ENCODE measurements at places on chromosomes 13 and 19.

GRCh38 chr19:52741951-52742485, 7.2 kb upstream of the ZNF611 start:
- no peak for DNase-seq

DNA sequence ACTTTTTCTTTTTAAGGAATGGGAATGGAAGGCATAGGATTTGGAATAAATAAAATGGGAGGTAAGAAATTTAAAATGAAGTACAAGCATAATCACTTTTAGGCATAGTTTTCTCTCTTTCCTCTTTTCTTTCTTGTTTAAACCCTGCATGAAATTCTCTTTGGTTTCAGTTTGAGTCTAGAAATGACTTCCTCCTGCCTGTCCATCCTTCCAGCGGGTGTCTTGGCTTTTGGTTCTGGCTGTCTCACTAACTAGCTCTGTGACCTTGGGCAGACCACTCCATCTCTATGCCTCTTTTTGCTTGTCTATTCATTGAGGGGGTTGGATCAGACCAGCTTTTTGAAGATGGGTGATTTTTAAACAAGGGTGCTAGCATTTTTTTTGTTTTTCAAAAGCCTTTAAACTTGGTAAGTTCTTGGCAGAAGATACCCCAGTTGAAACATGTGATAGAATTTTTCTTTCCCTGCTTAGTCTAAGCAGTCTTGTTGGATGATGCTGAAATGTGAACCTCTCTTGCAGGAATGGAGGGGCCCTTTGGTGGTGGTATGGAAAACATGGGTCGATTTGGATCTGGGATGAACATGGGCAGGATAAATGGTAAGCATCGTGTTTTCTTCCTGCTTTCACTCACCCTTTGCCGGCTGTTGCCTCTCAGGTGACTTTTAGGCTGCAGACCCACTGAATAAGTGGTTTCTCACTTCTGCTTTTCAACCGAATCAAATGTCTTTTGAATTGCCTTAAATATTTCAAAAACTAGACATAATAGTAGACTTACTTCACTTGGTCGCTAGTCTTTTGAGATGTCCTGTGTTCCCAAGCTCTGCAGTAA, 28.6 kb downstream of the PRAM1 start:
- DNase-seq, result no peak

DNA sequence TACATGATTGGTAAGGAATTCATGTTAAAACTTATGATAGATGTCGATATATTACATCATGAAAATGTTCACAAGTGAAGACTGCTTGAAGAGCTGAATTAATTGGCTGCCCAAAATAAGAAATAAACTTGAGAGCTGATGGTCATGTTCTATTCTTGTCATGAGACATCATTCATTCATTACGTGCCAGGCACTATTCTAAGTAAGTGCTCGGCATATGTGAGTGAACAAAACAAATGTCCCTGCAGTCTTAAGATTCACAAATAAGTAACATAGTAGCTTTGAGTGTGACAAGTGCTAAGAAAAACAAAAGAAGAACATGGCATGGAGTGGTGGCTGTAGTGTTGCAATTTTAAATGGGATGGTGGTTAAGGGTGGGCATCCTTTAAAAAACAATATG, 329.3 kb downstream of the SUCLA2 start:
- no peak for DNase-seq

GRCh38 chr13:107031716-107032115, 463.8 kb upstream of the ARGLU1 start:
- DNase-seq, result no peak

GRCh38 chr13:109043636-109044035, 414.2 kb downstream of the MYO16 start:
- DNase-seq, result no peak

DNA sequence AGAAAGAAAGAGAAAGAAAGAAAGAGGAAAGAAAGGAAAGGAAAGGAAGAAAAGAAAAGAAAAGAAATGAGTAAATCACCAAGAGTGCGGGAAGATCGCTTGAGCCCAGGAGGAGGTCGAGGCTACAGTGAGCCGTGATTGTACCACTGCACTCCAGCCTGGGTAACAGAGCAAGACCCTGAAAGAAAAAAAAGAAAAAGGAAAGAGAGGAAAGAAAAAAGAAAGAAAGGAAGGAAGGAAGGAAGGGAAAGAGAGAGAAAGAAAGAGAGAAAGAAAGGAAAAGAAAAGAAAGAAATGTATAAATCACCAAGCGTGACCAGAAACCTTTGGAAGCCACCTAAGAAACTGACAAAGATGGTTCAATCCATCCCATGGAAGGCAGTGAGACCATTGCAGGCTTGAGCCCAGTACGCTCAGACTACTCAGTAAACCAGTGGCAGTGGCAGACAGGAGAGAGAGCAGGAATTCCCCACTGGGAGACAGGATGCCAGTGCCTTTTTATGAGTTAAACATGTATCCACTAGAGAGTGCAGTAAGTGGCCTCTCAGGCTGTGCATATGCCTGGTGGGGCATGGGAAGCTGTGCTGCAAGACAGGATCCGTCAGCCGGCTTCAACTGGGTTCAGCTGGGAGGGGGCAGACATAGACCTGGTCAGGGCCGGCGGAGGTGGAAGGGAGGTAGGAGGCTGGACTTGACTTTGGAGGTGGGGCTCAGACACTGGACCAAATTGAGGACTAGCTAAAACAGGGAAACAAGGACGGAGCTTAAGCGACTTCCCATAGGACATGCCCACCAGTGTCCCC, 4.8 kb downstream of the GPR42 start:
- no peak for DNase-seq

DNA sequence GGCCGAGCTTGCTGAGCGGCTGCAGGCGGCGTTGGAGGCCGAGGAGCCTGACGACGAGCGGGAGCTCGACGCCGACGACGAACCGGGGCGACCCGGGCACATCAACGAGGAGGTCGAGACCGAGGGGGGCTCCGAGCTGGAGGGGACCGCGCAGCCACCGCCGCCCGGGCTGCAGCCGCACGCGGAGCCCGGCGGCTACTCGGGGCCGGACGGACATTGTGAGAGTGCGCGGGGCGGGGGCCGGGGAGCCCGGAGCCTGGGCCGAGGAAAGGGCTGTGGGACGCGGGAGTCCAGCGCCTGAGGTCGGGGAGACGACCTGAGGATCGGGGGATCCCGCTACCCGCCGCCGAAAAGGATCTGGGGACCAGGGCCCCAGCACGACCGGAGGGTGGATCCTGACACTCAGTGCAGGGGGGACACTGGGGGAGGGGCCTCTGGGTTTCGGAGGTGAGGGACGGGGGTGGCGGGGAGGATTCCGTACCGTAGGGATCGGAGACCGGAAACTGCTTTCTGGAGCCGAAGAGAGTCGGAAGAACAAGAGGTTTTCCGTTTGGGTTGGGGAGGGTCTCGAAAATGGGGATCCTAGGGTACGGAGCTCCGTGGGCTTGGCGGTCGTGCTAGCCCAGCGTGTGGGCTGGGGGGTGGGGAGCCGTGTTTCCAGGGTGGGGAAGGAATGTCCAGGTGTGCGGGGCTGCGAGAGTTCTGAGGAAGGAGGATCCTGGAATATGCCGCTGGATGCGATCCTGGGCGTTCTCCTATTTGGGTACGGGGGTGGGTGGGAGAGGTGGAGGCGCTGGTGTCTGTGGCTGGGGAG, 616 bp downstream of the HNRNPUL1 start:
- DNase-seq, result peak; percentile 61

DNA sequence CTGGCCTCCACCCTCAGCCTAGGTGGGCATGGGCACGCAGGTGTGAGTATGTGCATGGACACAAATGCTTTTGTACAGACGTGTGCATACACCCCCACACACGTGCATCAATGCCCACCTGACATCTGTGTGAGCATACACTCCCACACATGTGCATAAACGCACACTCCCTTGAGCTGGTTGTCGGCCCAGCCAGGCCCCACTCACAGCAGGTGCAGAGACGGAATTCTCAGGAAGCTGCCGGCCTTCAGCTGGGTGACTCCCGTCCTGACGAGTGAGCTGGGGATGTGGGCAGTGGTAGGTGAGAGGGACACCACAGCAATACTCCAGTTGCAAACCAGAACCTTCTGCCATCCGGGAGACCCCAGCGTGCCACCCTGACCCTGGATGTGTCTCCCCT, 1.0 kb downstream of the LGI4 start:
- no peak for DNase-seq

DNA sequence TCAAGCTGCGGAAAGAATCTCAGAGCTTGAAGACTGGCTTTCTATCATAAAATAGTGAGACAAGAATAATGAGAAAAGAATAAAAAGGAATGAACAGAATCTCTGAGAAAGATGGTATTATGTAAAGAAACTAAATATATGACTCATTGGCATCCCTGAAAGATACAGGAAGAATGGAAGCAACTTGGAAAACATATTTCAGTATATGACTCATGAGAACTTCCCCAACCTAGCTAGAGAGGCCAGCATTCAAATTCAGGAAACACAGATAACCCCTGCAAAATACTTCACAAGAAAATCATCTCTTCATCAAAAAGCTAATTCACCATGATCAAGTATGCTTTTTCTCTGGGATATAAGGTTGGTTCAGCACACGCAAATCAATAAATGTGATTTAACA, 2318.0 kb downstream of the PCDH9 start:
- DNase-seq, result no peak

- no peak for DNase-seq
These were observed 81.2 kb upstream of the STK24 start for GRCh38 chr13:98658131-98658530.

DNA sequence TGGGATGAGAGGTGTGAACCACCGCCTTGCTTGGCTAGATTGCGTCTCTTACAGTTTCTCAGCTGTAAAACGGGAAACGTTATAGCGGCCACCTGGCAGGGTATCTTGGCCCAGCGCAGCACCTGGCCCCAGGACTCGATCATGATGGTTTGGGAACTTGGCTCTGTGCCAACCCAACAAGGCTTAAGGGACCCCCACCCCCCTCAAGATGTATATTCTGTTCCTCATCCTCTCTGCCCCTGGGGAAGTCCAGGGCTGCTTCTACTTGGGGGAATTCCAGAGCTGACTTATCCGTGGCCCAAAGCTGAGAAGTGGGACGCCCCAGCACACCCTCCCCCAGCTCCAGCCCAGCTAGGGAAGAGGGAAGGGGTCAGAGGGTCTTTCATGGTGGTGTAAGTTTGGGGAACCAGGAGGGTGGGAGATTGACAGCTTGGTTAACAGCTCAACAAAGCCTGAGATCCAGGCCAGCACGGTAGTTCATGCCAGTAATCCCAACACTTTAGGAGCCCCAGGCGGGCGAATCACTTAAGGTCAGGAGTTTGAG, 695 bp downstream of the ICAM1 start:
- no peak for DNase-seq

DNA sequence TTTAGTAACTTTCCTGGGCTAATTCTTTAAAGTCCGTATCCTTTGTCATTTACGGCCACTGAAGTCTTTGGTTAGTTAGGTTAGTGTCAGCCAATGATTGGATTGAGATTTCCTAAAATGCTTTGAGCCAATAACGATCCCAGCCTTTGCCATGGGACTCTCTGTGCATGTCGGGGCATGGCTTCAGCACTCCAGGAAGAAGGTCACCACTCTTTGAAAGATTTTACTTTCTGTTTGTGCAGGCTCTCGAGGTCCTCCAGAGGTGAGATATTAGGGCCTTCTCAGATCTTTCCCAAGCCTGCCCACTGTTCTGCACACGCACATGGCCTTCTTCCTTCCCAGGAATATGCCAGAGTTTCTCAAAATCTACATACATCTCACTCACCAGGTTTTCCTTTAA, 153.7 kb upstream of the ARGLU1 start:
- no peak for DNase-seq

- no peak for DNase-seq
These were observed 721.5 kb upstream of the KLHL1 start for GRCh38 chr13:70829748-70830147.

GRCh38 chr19:18846862-18847548, 15.2 kb downstream of the UPF1 start:
- DNase-seq, result peak; percentile 98

DNA sequence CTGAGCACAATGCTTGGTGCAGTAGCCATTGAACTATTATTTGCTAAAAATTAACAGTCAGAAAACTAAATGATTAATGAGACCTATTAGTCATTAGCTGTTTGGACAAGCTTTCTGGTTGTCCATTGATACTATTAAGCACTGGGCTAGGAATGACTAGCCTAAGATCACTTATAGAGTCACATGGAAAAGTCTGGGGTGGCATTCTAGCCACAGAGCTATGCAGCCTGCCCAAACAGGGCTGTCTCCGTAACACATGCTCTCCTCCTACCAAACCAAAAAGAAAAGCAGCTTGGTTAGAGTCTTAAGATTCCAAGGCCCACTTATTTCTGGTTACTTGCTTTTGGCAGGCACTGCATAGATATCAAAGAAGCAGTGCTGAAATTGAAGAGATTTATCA, 193.5 kb upstream of the NBEA start:
- no peak for DNase-seq

- DNase-seq, result no peak
These were observed 947.8 kb downstream of the TUBA3C start for GRCh38 chr13:18233783-18234299.

GRCh38 chr19:17232258-17232657, 6.2 kb downstream of the OCEL1 start:
- DNase-seq, result no peak

DNA sequence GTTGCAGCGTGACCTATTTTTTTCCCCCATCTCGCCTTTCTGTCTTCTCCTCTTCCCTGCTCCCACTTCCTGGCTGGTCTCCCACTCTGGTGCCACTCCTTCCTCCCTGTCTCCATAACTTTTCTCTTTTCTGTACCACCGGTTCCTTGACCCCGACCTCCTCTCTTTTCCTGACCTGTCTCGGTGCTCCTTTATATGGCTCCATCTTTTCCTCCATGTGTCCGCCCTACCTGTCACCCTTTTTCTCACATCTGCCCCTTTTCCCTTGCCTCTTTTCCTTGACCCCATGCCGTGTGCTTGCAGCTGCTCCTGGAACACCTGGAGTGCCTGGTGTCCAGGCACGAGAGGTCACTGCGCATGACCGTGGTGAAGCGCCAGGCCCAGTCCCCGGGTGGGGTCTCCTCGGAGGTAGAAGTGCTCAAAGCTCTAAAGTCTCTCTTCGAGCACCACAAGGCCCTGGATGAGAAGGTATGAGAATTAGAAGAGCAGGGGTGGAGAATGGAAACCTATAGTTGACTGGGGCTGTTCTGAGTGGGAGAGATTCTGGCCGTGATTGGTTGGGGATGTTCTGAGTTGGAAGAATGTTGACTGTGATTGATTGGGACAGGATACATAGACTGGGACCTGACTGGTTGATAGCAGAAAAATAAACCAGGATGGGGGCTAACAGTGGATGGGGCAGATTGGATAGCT, 9.3 kb downstream of the PPFIA3 start:
- no peak for DNase-seq

DNA sequence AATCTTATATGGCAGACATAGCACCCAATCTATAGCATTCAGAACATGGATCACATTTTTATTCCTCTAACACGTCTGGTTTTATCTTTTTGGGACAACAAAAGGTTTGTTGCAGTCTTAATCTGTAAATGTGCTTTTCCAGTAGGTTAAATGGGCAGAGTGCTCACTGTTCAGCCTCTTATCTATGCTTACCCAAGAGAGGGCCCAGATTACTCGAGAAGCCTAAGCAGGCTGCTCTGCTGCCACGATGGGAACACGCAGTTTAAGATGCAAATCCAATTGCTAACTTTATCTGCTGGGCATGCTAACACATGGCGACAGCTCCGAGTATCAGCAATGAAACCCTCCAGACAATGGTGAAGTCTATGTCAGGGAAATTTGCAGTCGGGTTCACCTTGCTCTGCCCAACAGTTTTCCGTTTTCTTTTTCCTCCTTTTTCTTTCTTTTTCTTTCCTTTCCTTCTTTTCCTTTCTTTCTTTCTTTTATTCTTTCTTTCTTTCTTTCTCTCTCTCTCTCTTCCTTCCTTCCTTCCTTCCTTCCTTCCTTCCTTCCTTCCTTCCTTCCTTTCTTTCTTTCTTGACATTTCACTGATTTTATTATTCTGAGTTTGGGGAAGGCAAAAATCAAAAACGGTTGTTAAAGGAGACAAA, 115.3 kb downstream of the RBM26 start:
- no peak for DNase-seq
